HCT116 (cell line): ENCODE measurements at places on chromosomes 5 and 9.

DNA sequence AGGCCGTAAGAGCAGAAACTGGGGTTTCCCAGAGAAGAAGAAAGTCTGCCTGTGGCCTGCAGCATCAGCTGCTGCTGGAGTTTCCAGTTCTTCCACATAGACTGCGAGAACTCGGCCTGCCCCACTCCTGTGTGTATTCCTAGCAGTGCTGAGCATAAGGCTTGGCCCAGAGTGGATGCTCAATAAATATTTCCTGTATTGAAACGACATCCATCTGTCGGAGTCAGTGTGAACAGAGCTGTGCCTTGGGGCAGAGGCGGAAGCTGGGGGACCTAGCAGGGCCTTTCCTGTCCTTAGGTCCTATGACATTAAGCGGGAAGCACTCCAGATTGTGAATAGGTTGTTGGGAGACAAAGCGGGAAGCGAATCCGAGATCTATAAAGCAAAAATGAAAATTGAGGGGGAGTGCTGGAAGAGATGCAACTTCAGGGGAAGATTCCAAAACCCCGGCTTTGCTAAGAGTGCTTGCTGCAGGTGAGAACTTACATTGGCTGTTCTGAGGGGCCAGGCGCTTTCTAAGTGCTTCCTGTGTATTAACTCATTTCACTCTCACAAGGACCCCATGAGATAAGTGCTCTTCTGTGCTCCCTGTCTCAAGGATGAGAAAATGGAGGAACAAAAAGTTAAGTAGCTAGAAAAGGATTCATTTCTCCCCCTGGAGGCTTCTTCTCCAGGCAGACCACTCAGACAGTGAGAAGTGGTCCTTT lies 76.1 kb upstream of the CXCL14 start:
- no peak for DNase-seq

GRCh38 chr5:72234868-72235267 lies 85.2 kb downstream of the MRPS27 start:
- DNase-seq = peak; percentile 33

GRCh38 chr5:10578293-10578665 lies 14.4 kb downstream of the ANKRD33B start:
- DNase-seq = no peak

DNA sequence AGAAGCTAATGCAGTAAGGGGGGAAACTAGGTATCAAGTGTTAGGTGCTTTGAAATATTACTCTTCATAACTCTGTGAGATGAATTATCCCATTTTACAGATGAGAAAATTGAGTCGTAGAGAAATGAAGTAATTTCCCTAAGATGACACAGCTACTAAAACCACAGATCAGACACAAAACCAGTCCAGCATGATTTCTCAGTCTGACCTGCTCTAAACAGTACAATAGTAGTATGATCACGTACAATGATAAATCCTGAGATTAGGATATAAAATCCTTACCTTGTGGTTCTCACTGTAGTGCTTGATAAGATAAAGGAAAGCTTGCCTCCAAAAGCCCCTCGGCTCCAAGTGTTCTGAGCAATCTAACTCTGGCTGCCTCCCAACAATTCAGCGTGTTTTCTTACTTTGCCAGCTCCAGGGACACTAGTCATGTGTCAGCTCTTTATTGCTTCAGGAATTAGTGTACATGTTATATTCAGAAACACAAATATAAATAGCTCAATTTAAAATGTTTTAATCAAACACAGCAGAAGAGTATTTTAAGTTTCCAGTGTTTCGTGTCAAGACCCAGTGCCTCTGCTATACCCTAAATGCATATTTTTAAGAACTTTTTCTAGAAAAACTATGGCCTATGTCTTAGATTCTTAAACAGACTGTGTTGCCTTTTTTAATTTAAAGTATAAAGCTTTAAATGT lies 243.6 kb downstream of the DENND1A start:
- no peak for DNase-seq

DNA sequence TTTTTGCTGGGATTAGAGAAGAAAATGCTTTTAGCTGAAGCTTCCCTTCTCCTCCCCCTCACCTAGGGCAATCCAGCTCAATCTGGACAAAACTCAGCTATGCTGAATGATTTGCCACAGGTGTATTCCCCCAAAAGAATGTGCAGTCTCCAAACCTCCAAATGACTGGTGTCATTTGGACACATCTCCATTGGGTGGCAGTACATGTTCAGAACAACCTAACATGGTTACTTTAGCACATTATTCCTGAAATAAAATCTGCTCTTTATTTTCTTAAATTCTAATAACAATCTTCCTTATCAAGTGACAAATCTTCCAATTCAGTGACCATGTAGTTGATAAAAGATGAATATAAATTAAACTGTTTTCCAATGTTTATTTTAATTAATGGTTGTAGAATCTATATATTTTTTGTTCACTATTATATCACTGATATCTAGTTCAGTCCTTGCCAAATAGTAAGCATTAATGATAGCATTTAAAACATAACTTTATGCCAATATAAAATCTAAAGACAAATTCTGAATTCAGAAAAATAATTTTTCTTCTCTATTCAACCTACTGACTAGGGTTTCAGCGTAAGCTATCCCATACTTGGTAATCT lies 61.3 kb upstream of the MOCS2 start:
- DNase-seq = peak; percentile 32

DNA sequence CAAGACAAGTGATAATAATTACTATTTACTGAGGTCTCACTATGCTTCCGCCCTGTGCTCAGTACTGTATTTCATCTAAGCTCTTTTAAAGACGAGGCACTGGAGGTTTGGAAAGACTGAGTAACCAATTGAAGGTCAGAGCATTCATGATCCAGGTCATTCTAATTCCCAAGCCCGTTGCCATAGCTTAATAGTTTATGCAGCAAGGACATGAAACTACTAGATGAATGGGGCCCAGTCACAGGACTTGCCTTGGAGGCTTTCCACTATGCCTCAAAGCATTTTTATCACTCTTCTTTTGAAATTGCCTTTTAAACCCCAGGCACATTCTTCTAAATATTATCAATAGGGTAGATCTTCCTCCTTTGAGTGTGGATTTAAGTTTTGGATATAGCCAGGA lies 17.2 kb upstream of the NFIB start:
- no peak for DNase-seq

DNA sequence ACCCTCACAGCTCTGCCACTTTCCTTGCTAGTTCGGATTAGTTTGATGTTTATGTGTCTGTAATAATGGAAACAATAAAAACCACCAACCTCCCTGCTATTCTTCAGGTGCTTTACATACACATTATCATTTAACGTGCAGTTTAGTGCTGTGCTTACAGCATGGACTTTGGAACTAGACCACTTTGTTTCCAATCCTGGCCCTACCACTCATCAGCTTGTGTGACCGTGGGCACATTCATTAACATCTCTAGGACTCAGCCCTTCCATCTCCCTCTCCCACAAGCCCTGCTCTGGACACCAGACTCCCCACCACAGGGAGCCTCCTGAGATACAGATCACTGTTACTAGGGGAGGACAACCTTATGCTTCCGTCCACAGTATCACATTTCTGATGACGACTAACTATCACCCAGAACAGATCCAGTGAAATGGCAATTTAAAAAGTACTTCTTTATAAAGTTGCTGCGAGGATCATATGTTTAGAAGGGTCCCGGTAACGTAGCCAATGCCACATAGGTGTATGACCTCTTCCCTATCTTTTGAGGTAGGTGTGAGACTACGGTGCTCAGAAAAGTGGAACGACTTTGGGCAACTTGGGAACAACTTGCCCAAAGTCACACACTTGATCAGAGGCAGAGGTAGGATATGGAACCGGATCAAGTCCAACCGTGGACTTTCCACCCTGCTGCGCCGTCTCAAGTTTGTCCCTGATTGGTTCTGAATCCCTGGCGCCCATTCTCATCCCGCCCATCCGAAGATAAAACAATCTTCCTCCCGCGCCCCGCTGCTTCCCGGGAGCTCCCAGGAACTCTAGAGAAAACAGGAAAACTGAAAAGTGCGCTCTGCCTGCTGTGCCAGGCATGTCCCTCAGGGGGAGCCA lies 132.4 kb upstream of the NIPBL start:
- DNase-seq = peak; percentile 76
